ENCODE measurements at places on chromosomes 4 and X.

- DNase-seq, result no peak
Observed at GRCh38 chr4:85952528-85952927, 407.3 kb downstream of the MAPK10 start.

GRCh38 chr4:47155919-47156318 is 124.6 kb downstream of the GABRB1 start:
- DNase-seq, result no peak

DNA sequence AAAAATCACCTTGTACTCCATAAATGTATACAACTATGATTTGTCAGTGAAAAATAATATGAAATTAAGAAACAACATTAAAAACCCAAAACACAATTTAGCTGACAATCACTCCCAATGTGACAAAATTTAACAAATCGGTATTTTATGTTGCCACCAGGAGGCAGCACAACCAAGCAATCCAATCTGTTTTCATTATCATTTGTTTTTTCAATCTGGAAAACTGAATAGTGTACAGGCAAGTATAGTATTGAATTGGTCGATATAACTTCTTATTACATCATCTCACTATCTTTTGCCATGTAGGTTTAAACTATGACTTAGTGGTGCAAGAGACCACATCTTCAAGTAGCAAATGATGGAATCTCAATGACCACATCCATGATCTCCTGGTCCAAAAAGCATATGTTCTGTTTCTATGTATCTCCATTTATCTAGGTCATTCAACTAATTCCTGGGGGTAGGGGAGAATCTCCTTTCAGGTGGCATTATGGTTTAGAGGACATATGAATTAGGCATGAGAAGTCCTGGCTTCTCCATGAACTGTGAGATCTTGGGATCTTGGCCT is 112.9 kb upstream of the AGA start:
- DNase-seq, result no peak

- DNase-seq, result no peak
Observed at GRCh38 chrX:118360429-118361125, 14.7 kb downstream of the WDR44 start.

- no peak for DNase-seq
Observed at GRCh38 chrX:132467026-132467425, 21.8 kb downstream of the MBNL3 start.

DNA sequence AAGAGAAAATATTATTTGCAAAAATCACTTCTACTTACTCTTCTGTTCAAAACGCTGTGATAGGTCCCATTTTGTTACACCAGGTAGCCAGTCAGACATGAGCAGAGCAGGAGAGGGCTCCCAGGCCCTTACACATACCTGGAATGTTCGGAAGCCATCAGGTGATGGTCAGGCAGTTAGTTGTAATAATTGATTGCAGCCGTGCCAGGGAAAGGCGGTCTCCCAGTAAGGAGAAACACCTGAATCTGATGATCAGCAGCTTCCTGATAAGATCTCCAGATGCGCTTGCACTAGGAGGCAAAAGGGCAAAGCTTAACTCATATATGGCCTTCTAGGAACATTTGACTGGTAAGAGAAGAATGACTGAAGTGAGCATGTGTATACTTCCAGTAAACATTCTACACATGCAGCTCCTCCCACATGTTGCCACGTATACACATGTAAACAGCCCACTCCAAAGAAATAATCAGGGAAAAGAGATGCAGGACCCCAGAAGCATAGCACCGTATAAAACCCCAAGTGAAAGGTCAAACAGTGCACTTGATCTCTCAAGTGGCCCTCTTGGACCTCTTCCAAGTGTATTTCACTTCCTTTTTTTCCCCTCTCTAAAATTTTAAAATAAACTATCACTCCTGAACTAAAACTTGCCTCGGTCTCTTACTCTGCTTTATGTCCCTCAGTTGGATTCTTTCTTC is 1338.0 kb downstream of the FSTL5 start:
- no peak for DNase-seq

DNA sequence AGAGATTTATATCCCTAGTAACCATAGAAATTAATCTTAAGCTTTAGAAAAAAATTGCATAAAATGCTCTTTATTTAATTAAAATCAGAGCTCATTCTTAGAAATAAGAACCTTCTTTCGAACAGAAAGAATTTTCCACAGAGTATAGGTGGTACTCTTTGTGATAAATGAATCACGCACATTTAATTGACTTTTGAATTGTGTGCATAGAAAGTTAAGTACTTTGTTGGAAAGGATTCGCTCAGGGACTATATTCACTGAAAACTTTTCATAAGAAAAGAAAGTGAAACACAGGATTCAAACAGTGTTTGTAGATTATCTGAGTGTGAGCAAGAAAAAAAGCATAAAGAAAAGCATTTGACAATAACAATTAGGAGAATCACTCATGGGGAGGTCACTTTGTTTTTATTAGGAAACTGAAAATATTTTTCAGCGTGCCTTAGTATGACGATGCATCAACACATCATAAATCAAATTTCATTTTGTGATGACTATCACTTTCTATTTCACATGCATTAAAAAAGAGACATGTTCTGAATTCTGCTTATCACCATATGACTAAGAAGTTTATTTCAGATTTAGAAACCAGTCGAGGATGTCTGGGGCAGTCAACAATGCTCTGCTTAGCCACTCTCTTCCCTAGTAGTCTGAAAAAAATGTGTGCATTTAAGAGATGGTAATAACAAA is 49.5 kb downstream of the STX18 start:
- DNase-seq, result no peak

- no peak for DNase-seq
Observed at GRCh38 chr4:100929135-100929534, 411.3 kb upstream of the EMCN start.

DNA sequence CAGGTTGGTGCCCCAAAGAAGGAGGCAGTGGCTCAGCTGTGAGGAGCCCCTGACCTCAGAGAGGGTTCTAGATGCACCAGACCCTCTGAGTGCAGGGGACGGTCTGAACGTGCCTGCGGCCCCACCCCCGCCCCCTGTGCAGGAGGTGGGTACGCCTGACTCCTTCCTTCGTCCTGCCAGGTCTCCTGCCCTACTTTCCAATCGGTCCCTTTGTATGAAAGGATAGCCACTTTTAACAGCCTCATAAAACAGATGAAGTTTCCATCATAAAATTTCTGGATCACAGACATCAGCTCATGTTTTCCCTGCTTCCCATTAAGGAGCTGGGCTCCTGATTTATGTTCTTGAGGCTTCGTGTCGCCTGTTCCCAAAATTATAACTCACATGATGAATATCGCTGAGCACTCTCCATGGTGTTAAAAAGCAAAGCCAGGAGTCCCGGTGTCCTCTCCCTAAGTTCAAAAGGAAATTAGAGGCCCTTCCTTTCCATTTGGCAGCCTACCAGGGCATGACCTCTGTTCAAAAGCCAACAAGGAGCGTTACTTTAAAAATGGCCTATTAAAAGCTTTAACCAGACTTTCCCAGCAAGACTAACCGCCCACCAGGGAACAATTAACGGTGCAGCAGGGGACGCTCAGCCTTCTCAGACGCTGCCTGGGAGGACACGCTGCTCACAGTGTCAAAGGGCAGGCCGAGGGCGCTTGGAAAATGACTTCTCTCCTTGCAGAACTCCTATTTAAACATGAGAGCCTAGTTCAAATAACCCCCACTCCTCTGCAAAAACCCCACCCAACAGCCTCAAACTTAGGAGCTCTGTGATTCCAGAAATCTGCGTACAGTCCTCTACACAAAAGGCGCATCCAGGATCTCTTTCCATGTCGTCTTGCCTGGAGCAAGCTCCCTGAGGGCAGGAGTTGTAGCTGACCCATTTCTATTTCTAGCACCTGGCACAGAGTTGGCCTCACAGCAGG is 181.9 kb downstream of the AFAP1 start:
- DNase-seq, result peak; percentile 40

DNA sequence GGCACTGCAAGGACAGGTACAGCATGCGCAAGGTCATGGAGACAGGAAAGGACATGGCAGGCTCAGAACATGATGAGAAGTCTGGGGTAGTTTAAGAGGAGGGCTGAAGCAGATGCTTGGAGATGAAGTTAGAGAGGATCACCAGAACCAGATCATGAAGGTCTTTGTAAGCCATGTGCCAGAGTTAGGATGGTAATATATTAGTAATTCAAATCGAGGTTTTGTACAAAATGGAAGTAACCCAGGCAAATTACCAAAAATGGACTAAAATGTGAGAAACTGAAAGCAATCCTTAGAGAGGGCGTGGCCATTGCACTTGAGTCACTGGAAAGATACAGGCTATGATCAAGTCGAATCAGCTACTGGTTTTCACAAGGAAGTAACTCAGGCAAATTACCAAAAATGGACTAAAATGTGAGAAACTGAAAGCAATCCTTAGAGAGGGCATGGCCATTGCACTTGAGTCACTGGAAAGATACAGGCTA is 13.5 kb downstream of the RXFP1 start:
- no peak for DNase-seq

- DNase-seq, result no peak
Observed at GRCh38 chr4:146637621-146638332, 916 bp upstream of the POU4F2 start.

- no peak for DNase-seq
Observed at GRCh38 chr4:21888195-21888976, 60.2 kb downstream of the KCNIP4 start.

GRCh38 chr4:128776794-128777216 is 32.7 kb upstream of the JADE1 start:
- peak; percentile 86 for DNase-seq

- DNase-seq, result no peak
Observed at GRCh38 chr4:4417886-4418285, 31.0 kb downstream of the NSG1 start.

DNA sequence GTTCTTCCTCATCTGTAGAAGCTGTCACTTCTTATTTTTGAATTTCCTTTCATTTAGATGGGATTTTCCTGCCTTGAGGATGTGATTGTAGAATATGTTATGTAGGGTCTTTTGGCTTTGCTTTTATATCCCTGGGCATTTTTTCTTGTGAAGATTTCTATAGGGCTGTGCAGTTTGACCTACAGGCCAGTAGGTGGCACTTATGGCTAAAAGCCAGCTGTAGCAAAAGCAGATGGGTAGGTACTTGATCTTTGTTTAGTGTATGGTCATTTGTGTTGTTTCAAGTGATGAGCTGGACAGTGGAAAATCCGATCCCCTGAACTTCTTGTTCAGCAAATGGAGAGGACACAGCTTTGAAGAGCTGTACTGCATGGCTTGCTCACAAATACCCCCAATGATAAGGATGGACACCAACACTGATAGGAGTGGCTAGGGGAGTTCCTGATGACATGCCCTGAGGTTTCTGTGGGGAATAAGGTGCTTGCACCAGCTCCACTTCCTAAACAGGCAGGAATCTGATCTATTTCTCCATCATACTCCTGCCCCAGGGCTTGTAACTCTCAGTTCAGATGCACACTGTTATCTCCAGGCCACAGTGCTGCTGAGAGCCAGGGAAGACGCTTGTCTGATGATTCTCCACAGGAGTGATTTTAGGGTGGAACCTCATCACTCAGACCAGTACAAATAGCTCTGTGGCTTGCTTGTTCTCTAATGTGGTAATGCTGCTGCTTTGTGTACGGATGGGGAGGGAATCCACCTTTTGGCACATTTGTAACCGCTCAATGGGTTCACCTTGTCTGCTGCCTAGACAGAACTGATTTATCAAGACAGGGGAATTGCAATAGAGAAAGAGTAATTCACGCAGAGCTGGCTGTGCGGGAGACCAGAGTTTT is 417.1 kb upstream of the MAGEB16 start:
- DNase-seq, result no peak

- no peak for DNase-seq
Observed at GRCh38 chr4:54625391-54625790, 32.4 kb upstream of the KIT start.

Data from Right ventricle myocardium superior (tissue), 1 donor.